Kidney epithelial cell (primary cell): ENCODE measurements at places on chromosomes 4 and X. TPM values are rescaled to one million over a fixed set of nuclear protein-coding genes. Genes with fewer than 3 reads are reported as not detected.

Gene MAGED2
- total RNA-seq, result 195 and 200 TPM in 2 replicates

Gene OPRPN
- not detected in 2 replicates for total RNA-seq

Gene SUPT20HL1
- total RNA-seq, result not detected in 2 replicates

DNA sequence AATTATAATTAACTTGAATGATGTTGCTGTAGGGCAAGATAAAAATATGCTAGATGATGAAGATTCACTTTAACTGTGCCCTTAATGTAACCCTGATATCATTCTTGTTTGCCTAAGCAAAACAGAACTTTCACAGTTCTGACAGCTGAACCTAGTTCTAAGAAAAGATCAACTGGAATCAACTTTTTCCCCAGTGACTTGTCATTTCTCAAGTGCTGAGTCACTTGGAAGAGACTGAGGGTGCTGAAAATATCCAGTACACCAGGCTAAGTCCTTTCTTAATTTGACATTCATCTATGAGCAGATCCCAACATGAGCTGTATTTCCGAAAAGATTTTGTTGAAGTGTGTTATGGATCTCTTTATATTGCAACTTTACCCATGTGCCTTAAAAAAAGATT lies 140.4 kb downstream of the MID1IP1 start:
- no peak for DNase-seq

DNA sequence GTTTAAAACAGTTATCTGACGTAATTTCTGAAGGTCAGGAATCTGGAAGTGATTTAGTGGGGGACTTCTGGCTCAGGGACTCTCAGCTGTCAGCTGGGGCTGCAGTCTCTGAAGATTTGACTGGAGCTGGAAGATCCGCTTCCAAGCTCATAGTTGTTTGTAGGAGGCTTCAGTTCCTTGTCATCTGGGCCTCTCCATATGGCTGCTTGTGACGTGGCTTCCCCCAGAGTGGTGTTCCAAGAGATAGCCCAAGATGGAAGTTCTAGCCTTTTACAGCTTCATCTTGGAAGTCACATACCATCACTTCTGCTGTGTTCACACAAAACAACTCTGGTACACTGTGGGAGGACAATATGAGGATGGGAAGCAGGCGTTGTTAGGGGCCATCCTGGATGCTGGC lies 2.1 kb downstream of the MPC1L start:
- DNase-seq, result no peak

DNA sequence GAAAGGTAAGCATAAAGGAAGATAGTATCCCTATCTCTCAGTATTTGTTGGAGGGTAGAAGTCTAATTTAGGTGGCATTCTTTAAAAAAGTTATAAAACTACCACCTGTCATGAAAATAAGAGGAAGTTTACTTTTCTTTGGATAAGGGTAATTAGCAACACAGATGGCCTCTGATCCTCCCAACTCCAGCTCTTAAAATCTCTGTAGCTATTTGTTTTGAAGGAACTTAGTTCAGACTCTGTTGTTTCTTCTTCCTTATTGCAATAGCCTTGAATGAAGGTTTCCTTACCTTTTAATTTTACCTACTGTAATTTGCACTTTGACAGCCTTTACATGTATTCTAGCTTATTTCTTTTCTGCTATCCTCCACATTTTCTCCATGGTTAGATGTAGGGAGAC lies 1261.3 kb downstream of the RAPGEF2 start:
- no peak for DNase-seq

DNA sequence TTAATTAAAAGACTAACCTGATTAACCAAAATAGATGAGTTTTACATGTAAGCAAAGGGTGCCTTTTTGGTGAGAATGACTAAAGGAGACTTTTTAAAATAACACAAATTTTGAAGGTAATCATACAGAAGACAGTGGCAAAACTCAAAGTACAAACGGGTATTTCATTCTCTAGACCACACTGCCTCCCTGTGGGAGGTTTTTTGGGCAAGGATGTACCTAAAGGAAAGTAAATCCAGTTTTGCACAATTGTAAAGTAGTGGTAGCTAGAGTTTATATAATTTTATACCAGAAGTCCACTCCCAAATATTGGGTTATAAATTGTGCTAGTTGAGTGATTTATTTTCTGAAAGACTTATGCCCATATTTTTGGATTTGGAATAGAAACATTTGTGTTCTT lies 201.0 kb downstream of the PAPSS1 start:
- DNase-seq, result no peak

GRCh38 chrX:129403974-129404669 lies 119.2 kb downstream of the SMARCA1 start:
- no peak for DNase-seq

DNA sequence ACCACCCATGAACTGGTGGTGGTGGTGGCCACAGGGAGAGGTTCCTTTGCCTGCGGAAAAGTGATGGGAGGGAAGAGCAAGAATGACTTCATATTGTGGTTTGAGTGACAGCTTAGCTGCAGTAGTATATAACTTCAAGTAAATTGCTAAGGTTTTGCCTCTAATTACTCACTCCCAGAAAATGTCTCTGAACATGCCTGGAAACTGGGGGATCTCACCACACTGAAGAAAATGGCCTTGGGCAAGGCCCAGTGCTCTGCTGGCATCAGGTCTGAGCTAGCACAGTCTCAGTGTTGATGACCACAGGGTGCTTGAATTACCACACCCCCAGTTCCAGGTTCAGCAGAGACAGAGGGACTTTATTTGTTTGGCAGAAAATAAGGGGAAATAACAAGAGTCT lies 2085.4 kb downstream of the ARAP2 start:
- DNase-seq, result peak; percentile 14

- no peak for DNase-seq
Observed at GRCh38 chr4:48904101-48904500, 2.5 kb downstream of the OCIAD2 start.

GRCh38 chr4:139131209-139131870 lies 45.7 kb downstream of the ELF2 start:
- no peak for DNase-seq

- no peak for DNase-seq
Observed at GRCh38 chrX:45801554-45801953, 600.9 kb upstream of the DIPK2B start.
